ENCODE measurements at places on chromosomes 4 and X.

DNA sequence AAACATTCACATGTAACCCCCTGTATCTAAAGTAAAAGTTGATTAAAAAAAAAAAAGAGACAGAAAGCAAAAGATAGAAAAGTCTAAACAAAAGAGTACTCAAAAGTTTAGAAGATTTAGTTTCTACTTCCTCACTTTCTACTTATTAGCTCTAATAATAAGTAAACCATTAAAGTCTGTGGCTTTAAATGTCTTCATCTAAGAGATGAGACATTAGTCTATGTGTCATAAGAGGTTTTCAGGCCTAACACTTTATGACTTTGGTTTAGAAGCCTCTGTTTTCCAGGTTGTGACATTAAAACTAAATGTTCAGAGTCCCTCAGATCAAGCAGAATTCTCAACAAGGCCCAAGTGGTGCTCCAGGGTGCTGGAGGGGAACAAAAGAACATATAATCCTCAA, 42.2 kb upstream of the GUCY1A1 start:
- no peak for DNase-seq

DNA sequence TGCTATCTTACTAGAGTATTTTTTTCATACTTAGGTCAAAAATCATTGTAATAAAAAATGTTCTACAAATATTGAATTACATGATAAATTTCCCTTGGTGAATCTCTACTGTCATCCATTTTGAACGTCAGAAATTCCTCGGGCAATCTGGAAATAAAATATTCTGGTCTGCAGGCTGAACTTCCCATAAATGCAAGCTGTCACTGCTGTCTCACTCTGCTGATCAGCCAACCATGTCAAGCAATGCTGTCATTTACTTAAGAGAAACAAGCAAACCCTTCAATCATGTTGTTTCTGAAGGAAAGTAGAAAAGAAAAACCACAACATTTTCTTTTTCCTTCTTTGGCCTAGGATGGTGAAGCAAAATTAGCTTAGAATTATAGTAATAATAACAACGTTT, 514.2 kb upstream of the GALNT7 start:
- no peak for DNase-seq

DNA sequence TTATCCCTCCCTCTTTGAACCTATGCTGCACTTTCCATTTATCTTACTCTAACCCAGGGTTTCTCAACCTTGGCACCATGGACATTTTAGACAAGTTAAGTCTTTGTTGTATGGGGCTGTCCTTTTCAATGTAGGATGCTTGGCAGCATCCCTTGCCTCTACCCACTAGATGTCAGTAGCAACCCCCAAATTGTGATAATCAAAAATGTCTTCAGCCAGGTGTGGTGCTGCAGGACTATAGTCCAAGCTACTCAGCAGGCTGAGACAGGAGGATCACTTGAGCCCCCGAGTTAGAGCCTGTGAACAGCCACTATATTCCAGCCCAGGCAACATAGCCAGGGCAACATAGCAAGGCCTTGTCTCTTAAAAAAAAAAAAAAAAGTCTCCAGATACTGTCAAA, 7.0 kb downstream of the LRCH2 start:
- DNase-seq = no peak

DNA sequence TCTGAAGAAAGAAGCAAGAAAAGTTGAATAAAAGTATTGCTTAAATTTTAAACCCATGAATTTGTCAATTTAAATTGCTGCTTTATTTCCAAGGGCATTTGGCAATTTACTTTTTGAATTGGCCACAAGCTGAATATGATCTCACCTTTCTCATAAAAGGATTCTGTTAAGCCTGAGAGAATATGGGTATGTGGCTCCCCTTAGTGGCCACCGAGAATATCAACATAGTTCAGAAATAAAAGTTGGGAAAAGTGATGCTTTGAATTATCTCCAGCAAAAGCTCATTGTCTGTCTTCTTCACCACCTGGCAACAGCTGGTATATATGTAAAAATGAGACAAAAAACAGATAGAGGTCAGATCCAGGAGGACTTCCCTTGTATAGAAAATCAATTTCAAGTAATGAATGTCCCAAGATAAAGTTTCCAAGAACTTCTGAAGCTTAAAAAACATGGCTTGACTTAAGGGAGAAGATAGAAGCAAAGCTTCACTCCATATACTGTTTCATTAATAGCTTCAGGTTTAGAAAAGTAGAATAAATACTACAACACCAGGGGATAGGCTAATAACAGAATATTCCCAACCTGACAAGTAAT, 290.7 kb upstream of the FAM241A start:
- DNase-seq = peak; percentile 10

GRCh38 chr4:1556541-1557220, 127.4 kb downstream of the FAM53A start:
- DNase-seq = no peak

DNA sequence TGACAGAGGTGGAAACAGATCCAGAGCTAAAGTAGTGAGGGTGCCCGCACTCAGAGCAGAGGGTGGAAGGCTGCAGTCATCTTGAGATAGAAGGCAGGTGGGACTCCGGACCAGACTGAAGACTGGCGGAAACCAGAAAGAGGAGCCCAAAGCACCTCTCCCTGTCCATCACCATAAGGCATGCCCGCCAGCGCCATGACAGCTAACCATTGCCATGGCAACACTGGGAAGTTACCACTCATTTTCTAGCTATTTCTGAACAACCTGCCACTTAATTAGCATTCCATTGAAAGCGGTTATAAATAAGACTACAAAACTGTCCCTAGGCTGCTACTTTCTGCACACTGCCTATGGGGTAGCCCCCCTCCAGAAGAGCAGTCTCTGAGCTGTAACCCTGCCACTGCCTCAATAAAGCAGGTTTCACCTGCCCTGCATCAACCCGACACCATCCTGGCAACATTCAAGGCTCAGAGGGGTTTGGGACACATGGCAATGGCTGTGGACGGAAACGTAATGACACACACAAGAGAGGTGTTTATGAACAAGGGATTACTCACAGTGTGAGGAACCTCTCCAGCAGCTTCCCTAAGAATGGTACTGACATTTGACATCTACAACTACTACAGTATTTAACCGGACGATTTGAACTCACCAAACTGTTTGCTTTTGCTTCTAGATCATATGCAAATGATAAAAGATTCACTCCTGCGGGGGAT, 27.8 kb upstream of the FGFBP2 start:
- no peak for DNase-seq

- no peak for DNase-seq
Observed at GRCh38 chrX:13898603-13899002, 81.7 kb upstream of the GPM6B start.

DNA sequence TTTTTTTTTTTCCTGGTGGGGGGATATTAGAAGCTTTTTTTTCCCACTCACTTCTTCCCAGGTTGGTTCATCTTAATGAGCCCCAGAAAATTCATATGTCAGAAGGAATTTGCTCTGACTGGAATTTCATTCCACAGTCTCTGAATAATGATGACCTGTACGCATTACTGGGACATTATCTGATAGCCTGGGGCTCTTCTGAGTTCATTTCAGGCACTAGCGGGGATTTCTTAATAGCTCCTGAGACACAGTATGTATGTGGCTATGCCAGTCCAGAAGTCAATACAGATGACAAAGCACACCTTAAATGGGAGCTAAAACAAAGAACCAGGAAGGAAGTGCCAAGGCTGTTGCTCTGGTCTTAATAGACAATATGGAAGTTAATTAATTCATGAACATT, 295.2 kb upstream of the IGFBP7 start:
- no peak for DNase-seq

GRCh38 chr4:141957416-141957815, 321.0 kb downstream of the IL15 start:
- DNase-seq = no peak

- DNase-seq = no peak
Observed at GRCh38 chr4:183321079-183321478, 1.0 kb upstream of the CLDN22 start.

- DNase-seq = no peak
Observed at GRCh38 chrX:56783450-56783831, 54.4 kb downstream of the NBDY start.

- DNase-seq = no peak
Observed at GRCh38 chr4:20359692-20360091, 108.0 kb downstream of the SLIT2 start.

GRCh38 chr4:112288455-112288854, 2.8 kb upstream of the TIFA start:
- no peak for DNase-seq

- no peak for DNase-seq
Observed at GRCh38 chr4:149523039-149523438, 292.6 kb downstream of the IQCM start.

DNA sequence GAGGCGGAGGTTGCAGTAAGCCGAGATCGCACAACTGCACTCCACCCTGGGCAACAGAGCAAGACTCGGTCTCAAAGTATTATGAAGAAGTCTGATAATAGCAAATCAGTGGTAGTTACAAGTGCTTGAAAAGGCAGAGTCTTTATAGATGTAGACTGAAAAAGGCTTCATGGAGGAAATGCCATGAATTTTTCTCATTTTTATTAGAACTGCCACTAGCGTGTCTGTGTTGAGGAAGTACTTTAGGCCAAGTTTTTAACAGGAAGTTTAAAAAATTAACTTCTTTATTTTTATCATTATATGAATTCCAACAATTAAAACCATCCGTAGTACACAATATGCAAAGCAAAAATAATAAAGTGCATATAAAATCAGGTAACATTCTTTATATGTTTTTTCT, 32.8 kb upstream of the IL13RA1 start:
- DNase-seq = no peak

- DNase-seq = no peak
Observed at GRCh38 chr4:71549516-71550160, 210.8 kb downstream of the SLC4A4 start.

- no peak for DNase-seq
Observed at GRCh38 chr4:148097801-148098200, 344.4 kb downstream of the NR3C2 start.

DNA sequence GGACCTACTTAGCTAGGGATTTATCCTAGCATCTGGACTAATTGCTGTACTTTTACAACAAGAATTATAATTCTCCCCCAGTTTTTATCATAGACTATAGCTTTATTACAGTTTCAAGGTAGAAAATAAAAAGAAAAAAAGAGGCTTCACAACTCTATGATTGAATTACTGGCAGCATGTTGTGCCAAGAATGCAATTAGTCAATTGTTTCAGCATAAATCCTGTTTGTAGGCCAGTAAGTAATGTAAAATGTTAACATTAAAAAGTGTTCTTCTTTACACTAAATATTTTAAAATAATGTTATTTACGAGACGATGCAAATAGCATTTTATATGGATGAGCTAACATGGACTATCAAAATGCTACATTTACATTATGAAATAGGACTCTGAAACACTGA, 228.4 kb downstream of the MAPK10 start:
- DNase-seq = no peak

- no peak for DNase-seq
Observed at GRCh38 chrX:104419211-104419610, 146.8 kb upstream of the IL1RAPL2 start.

DNA sequence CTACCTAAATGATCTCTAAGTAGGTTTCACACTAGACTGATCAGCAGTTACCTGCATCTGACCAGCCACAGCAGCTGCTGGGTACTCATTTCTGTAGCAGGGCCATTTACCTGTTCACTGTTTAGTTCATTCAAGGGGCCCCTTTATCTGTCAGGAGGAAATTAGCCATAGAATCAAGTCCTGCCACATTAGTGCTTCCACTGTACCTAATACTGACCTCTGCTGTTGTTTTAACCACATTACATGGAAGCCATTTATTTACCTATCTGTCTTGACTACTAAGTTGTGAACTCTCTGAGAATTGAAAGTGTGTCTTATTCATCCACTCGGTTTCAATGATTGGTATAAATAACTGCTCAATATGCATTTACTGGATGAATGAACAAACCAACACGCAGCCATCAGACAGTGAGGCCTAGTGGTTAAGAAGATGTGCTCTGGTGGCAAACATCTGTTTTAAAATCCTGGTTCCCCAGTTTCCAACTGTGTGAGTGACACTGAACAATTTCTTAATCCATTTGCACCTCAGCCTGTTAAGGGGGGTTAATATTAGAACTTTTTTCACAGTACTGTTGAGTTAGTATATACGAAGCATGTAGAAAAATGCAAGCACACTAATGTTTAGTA, 30.0 kb upstream of the ANXA5 start:
- DNase-seq = no peak

DNA sequence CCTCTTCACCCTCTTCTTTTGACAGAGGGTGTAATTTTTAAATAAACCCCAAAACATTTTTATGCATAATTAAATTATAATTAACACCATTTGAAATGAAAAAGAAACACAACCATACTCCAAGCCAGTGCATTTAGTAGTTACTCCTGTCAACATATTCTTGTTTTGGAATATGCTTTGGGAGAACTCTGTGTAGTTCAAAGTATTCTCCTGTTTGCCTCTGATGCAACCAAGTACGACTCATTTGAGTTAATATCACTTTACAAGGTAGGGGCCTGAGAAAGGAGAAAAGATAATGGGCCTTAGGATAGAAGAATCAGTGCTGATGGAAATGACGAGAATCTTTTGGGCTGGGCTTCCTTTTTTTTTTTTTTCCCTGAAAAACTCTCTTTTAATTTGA, 2.7 kb downstream of the PTPN13 start:
- no peak for DNase-seq

GRCh38 chr4:45679411-45679810, 444.4 kb downstream of the GABRG1 start:
- DNase-seq = no peak

- no peak for DNase-seq
Observed at GRCh38 chr4:176256921-176257320, 12.1 kb downstream of the ASB5 start.

DNA sequence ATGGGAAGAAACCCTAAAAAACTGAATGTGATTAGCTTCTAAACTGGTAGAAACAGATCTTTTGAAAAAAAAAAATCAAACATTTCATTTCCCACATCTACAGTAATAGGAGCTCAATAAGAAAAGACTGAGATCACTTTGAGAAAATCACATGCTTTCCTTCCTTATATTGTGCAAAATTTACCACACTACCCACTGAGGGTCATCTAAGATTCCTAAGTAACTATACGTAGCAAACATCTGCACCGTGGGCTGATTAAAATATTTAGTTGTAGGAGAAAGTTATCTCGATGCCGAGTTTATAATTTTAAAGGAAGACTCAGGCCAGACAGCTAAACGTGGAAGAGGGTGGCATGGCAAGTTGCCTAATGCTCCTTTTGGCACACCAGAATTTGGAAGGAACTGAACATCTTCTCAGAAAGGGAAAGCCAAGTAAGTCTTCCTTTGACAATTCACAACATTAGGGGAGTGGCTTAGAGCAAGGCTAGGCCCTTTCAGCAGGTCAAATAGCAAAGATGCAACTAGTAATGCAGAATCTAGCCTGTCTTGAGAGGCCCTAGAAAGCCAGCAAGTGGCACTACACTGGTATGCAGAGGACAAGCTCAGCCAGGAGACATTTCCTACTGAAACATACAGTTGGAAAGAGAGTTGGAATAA, 128.0 kb downstream of the TMA16 start:
- no peak for DNase-seq

GRCh38 chr4:88998001-88998400, 59.0 kb downstream of the FAM13A start:
- no peak for DNase-seq

GRCh38 chrX:129585691-129586090, 45.6 kb downstream of the OCRL start:
- DNase-seq = no peak

Measured in NCI-H446 (cell line).